Substantia nigra (tissue), 51 donors: ENCODE measurements at places on chromosomes 6 and 20.

- no peak for DNase-seq
These were observed 56.8 kb upstream of the PHIP start for GRCh38 chr6:79134699-79135474.

- DNase-seq = peak; percentile 73
These were observed at the start of gene CDC40 for GRCh38 chr6:110180228-110181008. Gene CDC40 (plus strand): TSS chr6:110180427. CDS start chr6:110180445, 18 bp downstream.

GRCh38 chr20:61785567-61785816 is 280.2 kb downstream of the TAF4 start:
- no peak for DNase-seq

DNA sequence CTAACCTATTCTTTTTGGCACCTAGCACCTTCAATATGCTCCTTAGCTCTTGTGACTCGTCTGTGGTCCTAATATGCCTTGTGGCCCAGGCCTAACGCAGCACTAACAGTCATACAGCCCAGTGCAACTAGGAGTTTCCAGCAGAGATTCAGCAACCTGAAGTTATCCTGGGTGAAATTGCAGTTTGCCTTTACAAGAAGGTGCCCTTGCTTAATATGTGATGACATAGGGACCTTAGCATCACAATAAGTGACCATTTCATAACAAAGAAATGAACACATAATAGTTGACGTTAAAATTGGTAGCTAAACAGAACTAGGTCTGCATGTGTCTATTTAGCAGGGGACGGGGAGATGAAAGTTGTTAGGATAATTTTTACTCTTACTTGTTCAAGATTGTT is 10.1 kb downstream of the FIG4 start:
- DNase-seq = no peak

DNA sequence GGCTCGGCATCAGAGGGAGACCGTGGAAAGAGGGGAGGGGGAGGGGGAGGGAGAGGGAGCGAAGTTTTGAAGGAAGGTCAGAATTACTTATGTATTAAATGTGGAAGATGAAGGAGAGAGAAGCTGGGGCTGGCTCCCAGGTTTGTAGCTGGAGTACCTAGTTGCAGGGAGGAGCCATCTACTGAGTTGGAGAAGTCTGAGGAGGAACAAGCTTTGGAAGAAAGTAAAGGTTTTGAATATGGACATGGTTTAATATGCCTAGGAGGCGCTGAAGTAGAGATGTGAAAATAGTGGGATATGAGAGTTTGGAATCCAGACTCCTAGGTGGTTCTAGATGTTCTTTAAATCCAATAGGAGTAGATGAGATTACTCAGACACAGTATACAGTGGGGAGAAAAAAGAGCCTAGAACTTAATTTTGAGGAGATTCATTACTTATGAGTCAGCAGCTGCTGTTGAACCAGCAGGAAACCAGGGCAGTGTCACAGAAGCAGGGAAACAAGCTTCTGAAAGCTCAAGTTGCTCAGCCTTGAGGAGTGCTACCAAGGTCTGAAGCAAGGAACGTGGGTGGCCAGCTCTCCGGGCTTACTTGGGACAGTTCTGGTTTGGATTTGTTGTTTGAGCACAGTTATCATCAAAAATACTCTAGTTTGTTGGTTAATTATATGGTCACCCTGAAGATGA is 149.3 kb downstream of the UTRN start:
- DNase-seq = no peak

DNA sequence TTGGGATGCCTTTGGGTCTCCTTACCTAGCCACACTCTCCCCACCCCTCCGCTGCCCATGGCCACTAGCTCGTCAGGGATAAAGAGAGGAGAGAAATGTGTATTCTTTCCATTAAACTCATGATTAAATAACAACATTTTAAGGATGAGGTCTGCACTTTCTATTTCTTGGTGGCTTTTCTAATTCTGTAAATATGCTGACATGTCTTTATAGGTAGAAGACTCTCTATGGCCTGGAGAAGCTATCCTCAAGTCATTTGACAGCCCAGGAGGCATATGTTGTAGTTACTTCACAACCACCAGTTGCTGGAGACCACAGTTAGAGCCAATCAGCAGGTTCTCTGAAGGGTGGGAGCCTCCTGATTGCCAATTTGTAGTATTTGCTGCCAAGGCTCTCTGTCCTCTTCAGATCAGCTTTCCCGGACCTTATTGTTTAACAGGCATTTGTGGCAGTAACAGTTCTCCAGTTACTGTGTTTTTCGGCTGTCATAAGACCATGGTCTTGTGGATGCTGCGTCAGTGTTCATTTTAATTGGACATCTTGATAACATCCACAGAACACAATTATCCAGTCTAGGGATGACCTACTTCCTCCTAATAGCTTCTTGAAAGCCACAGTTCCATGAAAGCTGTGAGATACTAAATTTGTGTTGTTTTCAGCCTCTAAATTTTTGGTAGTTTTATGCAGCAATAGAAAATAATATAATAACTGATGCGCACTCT is 205.0 kb upstream of the KCNQ5 start:
- DNase-seq = no peak

- no peak for DNase-seq
These were observed 16.9 kb upstream of the IL17F start for GRCh38 chr6:52261229-52261628.

DNA sequence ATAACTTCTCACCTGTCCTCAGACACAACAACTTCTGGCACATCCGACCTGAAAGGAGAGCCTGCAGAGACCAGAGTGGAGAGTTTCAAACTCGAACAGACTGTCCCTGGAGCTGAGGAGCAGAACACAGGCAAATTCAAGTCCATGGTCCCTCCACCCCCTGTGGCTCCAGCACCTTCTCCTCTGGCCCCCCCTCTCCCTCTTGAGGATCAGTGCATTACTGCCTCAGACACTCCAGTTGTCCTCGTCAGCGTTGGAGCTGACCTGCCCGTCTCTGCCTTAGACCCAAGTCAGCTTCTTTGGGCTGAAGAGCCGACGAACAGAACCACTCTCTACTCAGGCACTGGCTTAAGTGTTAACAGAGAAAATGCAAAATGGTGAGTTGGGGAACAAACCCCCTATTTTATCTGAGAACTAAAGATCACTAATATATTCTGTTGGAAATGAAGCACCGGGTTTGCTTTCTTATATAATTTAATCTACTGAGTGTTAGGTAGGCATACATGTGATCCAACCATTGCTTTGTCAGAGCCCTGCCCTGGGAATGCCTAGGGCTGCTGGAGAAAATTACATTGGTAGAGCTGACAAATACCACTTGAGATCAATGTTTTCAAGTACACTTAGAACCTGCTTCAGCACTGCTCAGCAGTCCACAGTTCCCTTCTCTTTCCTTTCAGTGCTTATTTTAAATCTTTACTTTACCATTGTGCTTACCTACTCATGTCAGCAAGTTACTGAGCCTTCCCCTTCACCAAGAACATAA is 77.5 kb upstream of the LTV1 start:
- DNase-seq = no peak

DNA sequence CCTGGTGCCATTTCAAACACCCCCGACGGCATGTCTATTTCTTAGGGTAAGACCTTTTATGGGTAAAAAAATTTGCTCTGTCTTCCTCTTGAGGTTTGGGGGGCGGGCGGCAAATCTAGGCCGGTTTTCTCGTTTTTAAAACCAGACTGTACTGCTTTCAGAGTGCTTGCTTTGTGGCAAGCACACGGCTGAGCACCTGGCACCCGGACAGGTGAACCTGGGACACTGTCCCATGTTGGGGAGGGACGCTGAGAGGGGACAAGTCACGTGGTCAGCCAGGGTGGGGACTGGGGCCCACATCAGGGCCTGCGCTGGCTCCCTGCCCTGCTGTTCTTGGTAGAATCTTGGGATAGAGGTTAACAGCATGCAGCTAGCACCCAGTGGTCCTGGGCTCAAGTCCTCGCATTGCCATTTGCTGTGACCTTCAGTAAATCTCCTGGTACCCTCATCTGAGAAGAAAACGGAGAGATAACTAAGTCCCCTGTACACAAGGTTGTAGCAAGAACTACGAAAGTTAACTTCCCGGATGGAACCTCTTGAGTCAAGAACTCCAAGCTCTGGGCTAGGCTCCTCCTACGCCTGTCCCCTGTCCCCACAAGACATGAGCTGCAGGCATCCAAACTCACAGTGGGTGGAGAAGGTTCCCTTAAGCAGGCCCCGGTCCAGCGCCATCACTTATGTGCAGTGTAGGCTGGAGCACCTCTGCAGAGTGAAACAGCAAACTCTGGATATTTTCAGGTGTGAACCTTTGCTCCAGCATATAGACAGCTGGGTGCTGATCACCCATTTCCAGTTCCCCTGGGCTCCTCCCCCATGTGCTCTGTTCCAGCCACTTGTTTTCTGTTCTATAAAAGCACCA is 41.7 kb downstream of the PMEPA1 start:
- DNase-seq = no peak

GRCh38 chr6:109023356-109023925 is 71.2 kb downstream of the SESN1 start:
- DNase-seq = no peak

DNA sequence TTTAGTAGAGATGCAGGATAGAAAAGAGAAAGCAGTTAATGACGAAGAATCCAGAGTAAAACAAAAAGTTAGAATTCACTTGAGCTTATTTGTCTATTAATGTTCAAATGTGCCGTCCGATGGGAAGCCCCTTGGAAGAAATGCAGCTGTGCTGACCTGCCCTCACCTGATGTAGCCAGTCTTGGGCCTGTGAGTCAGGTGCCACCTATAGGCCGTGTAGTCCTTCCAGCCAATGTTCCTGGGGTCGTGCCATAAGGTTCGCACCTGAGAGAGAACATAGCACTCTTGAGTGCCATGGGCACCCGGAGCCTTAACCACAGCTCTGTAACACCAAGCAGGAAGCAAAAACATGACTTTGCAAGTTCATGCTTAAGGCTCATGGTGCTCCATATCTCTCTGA is 32.4 kb downstream of the THBS2 start:
- DNase-seq = no peak

- DNase-seq = no peak
These were observed 59.4 kb upstream of the TMEM200A start for GRCh38 chr6:130306377-130306776.

- DNase-seq = no peak
These were observed 2.2 kb downstream of the RXRB start for GRCh38 chr6:33198159-33198852.

GRCh38 chr6:15338476-15338875 is 92.6 kb downstream of the JARID2 start:
- no peak for DNase-seq

DNA sequence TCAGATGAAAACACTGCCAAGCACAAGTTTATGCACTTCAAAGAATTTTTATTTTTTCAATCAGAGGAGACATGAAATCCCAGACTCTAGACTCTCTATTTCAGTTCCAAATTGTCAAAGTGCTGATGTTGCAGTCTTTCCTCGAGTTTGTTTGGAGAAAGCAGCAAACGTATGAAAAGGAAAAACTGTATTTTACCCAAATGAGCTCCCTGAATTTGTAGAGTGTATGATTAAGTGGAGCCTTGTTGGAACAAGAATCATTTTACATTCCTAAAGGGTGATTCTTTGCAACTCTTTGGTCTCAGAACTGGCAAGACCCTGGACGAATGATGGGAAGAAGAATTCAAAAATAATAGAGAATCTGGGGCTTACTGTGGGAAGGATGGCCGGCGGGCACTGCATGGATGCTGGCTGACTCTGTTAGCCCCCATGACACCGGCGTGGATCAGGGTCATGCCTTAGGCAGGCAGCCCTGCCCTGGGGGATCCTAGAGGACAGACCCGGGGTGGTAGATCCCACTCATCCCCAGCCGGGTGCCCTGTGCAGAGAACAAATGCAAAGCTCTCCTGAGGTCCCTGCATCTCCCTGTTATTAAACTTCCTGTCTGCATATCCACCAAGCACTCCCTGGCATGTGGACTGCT is 207.4 kb downstream of the FNDC1 start:
- no peak for DNase-seq

GRCh38 chr6:41716516-41717391 is 18.7 kb downstream of the TFEB start:
- no peak for DNase-seq

GRCh38 chr6:102038964-102039363 is 645.5 kb downstream of the GRIK2 start:
- DNase-seq = no peak

- DNase-seq = no peak
These were observed 59.7 kb upstream of the MYLIP start for GRCh38 chr6:16069222-16069621.

- DNase-seq = peak; percentile 51
These were observed 45.3 kb downstream of the NINL start for GRCh38 chr20:25539742-25540672.

GRCh38 chr6:100433726-100434435 is 30.8 kb downstream of the SIM1 start:
- no peak for DNase-seq

DNA sequence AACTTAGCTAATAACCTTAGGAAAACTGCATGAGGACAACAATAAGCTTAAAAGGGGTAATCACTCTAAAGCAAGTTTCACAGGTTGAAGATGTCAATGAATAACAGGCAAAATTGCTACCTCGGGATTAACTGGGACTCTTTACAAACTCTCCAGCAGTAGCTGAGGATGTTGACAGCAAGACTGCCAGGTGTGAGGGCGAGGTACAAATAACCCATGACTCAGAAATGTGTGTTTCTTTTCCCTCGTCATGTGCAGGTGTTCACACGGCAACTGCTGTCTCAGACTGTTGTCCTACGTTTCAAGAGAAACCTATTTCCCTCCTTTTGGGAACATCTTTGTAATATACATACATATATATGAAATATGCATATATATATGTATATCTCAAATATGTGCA is 15.9 kb downstream of the BCAS1 start:
- no peak for DNase-seq

DNA sequence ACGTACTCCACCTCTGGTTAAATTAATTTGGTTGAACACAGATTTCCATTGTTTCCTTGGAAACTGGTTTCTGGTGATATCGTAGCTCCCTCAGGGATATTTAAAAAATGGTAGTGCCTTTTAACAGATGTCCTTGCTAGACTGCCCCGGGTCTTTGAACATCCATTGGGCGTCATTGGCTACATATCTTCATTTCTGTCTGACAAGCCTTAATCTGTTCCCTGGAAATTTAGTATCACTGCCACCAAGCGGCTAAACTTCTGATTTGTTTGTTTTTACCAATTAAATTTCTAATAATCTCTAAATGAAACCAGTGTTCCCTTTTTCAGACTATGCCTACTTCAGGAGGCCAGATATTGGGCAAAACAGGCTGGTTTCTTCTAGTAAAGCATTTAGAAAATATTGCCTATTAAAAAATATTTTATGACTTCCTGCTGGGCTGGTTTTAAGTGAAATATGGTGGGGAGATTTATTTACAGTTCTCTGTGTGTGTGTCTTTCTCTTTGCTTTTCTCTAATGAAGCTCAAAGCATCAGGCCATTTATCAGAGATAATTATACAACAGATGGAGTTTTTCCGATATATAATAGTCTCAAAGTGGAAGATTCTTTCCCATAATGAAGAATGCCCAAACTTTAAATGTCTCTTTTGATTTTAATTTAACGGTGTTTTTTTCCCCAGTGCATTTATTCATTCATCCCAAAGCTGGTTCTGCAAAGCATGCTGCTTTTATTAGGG is 249.5 kb downstream of the ZFAND3 start:
- DNase-seq = no peak
